ENCODE measurements at places on chromosomes 1 and 21. TPM values are rescaled to one million over a fixed set of nuclear protein-coding genes. Genes with fewer than 3 reads are reported as not detected.

Gene GJC2
- 0.63 TPM for polyA plus RNA-seq

GRCh38 chr1:215710036-215710898, 143.2 kb downstream of the KCTD3 start:
- peak; percentile 76 for DNase-seq

Gene SYPL2
- polyA plus RNA-seq = 3.0 TPM

DNA sequence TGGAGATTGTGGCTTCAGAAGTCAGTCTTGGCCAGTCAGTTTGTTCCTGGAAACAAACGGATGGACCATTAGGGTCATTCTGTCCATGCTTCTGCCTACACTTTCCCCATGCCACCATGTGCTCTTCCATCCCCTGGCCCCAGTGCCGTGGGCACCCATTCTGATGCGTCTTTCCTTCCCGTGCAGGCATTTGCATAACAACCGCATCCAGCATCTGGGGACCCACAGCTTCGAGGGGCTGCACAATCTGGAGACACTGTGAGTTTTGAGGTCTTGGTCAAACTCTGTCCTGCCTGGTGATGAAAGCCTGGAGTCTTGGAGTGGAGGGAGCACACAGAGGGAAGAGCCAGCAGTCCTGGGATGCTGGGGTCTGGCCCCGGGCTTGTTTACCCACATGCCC, 61.1 kb downstream of the UBE2T start:
- no peak for DNase-seq

All from hepatocyte (in vitro differentiated cells).